Panc1 (cell line): ENCODE measurements at places on chromosomes 11 and 22. TPM values are rescaled to one million over a fixed set of nuclear protein-coding genes. Genes with fewer than 3 reads are reported as not detected.

Gene ANGPTL5
- not detected for total RNA-seq

Gene TMEM45B
- total RNA-seq = 2.6 TPM

DNA sequence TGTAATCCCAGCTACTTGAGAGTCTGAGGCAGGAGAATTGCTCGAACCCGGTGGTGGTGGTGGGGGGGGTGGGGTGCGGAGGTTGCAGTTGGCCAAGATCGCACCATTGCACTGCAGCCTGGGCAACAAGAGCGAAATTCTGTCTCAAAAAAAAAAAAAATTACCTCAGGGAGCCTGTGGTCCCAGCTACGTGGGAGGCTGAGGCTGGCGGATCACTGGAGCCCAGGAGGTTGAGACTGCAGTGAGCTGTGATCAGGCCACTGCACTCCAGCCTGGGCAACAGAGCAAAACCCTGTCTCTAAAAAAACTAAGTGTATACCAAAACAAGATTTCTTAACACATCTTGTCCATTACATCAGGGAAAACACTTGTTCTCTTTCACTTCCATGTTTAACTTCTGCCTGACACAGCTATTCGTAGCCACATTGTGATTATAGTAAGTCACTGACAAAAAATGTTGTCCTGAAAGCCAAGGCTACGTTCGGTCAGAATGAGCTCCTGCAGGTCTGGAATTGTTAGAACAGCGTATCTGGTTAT, 1.4 kb downstream of the TMEM80 start:
- H3K36me3 ChIP-seq = no peaks in the 10 kb centered on the region
- no peaks in the 10 kb centered on the region for H3K27me3 ChIP-seq
- DNase-seq = no peak
- H3K27ac ChIP-seq = peak overlapping the region; percentile 96
- peak overlapping the region; percentile 75 for H3K4me3 ChIP-seq

Gene PAAF1
- total RNA-seq = 22.1 TPM

DNA sequence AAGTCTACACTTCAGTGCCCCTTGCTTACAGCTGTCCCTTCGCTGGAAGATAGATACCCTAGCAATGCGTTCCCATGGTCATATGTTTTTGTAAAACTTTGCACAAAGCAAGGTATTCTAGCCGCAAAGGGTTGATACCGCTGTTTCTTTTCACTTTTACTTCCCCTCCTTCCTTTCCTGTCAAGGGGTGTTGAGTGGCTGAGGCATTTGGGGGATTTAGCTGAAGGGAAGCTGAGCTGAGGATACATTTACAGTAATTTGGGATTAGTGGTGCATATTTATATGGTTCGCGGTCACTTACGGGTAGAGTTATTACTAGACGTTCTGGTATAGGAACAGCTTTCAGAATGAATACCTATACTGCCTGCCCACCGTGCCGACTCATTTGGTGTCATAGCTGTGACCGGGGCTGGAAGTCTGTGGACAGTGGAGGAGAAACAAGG, 86.9 kb upstream of the WNT11 start:
- H3K27ac ChIP-seq = no peak overlapping the region
- DNase-seq = no peak
- H3K27me3 ChIP-seq = no peaks in the 10 kb centered on the region
- H3K4me1 ChIP-seq = no peaks in the 10 kb centered on the region
- no peaks in the 10 kb centered on the region for H3K36me3 ChIP-seq
